CD4-positive, alpha-beta T cell treated with Interleukin-15 for 1 hour (primary cell): ENCODE measurements at places on chromosomes 7 and 10.

DNA sequence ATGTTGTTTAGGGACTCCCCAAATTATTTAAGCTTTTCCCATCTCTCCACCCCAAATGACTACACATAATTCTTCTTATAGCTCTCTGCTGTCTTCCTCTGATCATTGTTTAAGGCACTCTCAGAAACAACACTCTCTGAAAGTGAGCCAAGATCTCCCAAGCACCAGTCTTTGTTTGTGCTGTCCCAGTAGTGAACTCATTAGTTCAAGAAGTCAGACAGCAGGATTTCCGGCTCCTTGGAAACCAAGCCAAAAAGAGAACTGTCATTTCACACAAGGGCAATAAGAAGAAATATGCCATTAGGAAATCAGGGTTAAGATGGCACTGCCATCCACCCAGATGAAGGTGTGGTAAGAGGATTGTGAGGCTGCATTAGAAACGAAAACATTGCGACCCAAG, 83.1 kb downstream of the FZD1 start:
- no peak for DNase-seq

DNA sequence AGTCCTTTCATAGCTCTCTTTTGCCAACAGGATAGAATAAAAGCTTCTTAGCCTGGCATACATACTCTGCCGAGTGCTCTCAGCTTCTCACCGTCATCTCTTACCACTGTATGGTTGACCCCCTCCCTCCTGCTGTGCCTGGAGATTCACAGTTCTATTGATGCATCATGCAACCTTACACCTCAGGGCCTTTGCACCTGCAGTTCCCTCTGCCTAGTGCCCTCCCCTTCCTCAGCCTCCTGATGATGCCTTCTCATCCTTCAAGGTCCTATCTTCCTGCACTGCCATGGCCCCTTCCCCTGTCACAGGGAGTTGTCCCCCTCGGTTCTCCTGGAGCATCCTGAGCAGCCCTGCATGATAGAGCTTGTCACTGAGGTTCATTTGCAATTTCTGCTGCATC, 81.5 kb downstream of the CDH23 start:
- no peak for DNase-seq

- no peak for DNase-seq
Measured at GRCh38 chr7:93884541-93884940, 6.0 kb downstream of the TFPI2 start.

- no peak for DNase-seq
Measured at GRCh38 chr7:83559887-83560286, 89.1 kb downstream of the SEMA3E start.

- DNase-seq, result no peak
Measured at GRCh38 chr10:97169911-97170693, 15.7 kb downstream of the SLIT1 start.

- DNase-seq, result no peak
Measured at GRCh38 chr10:44335330-44336021, 49.4 kb downstream of the CXCL12 start.

DNA sequence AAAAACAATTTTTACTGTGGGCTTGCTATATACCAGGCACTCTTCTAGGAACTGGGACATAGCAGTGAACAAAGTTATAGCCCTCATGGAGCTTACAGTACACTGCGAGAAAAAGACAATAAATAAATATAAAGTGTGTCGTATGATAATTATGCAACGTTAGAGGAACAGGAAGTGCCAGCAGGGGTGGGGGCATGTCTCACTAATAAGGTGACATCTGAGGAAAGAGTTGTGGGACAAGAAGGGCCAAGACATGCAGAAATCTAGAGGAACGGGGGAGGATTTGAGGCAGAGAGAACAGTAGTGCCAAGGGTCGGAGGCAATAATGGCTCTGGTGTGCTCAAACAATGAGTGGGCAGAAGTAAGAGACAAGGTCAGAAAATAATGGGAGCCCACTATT, 52.8 kb downstream of the LMBR1 start:
- no peak for DNase-seq

GRCh38 chr10:109062371-109062770, 860.9 kb downstream of the XPNPEP1 start:
- no peak for DNase-seq

- DNase-seq, result no peak
Measured at GRCh38 chr7:121924269-121925186, 51.6 kb downstream of the PTPRZ1 start.

DNA sequence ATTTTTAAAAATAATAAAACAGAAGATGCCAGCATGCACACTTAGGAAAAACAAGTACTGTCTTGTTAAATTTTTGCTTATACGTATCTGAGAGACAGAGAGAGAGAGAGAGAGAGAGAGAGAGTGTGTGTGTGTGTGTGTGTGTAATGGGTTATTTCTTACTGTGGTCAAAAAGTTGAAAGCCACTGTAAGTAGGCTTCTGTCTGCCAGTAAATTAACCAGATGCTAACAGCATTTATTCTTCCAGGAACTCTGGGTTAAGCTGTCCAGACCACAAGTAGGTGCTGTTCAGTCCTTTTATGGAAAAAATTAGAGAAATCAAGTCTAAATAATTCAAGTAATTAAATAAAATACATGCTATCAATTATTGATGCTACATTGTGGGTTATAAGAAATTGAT, 39.7 kb downstream of the RNF32 start:
- no peak for DNase-seq

GRCh38 chr7:120023494-120024167, 249.3 kb upstream of the KCND2 start:
- DNase-seq, result no peak

- peak; percentile 76 for DNase-seq
Measured at GRCh38 chr10:14604181-14605142, 170.2 kb downstream of the FAM107B start.

DNA sequence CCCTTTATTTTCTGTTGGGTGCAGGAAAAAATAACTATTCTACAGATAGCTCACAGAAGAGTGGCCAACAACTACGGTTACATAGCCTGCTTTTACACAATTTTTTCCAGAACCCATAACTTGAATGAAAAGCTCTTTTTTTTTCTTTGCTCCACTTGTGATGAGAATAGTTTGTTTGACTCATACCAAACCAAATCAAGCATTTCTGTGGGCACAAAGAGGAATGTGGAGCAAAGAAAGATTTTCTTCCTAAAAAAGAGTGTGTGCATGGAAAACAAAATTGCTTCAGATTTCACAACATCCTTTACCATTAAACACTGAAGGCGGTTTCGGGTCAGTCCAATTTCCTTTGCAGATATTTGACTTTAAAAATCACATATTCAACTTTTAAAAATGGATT, 54.8 kb upstream of the RAB11FIP2 start:
- no peak for DNase-seq

DNA sequence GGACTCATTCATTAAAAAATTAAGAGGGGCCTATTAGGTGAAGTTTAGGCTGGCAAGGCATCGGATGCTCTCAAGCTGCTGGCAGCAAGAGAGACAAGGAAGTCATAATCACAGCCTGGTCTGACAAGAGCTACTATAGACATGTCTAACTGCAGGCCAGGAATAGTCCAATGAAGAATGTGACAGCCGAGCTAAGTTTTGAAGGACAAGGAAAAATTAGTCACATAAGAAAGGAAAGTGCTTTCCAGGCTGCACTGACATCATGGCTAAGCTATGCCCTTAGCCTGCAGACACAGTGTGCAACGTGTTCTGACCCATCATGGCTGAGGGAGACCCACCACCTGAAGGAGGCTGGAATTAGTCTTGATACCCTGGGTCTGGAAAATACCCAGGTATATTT, 281.1 kb downstream of the PLXNA4 start:
- no peak for DNase-seq

- no peak for DNase-seq
Measured at GRCh38 chr7:102138676-102139075, 148.0 kb upstream of the SH2B2 start.

DNA sequence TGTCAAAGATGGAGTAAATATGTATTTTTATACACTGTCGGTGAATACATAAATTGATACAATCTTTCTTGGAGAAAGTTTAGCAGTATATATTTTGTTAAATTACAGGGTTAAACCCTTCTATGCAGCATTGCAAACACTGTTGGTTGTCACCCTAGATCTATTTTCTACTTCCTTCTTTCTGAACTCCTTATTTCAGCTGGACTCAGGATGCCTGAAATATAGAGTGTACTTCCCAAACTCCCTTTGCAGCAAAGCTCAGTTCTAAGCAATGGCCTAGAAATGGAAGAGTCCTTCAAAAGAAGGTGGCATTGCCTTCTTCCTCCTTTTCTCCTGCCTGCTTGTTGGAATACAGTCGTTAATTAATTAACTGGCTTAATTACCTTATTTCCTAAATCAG, 20.6 kb downstream of the CUBN start:
- no peak for DNase-seq

DNA sequence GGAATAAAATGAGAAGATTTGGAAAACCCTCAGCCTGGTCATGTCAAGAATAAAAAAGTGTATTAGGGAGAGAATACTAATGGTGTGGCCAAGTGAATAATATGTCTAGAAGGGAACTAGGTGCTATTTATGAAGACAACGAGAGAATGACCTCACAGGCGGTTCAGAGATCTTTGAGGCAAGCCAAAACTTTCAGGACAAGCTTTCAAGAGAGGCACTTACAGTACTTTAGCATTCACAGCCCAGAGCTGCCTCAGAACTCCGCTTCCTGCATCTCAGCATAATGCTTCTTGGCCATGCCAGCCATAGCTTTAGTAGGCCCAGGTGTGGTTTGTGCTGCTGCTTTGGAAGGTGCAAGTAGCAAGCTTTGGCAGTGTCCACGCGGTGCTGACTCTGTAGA, 37.2 kb upstream of the CCDC7 start:
- DNase-seq, result no peak

GRCh38 chr7:13352677-13353076, 636.8 kb downstream of the ETV1 start:
- DNase-seq, result no peak

DNA sequence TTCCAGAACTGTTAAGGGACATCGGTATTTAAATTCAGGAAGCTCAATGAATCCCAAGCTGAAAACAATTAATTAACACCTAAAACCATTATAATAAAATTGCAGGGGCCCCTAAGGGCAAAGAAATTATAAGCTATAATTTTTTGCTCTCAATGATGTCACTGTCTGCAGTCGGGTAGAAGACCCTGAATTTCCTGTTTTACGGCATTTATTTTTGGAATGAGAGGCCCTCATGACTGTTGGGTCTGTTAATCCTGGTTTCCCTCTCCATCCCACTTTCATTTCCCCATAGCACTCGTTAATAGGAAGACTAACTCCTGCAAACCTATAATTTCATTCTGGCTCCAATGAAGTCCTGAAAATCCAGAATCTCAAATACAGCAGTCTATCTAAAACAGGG, 25.8 kb upstream of the GPR37 start:
- DNase-seq, result no peak

DNA sequence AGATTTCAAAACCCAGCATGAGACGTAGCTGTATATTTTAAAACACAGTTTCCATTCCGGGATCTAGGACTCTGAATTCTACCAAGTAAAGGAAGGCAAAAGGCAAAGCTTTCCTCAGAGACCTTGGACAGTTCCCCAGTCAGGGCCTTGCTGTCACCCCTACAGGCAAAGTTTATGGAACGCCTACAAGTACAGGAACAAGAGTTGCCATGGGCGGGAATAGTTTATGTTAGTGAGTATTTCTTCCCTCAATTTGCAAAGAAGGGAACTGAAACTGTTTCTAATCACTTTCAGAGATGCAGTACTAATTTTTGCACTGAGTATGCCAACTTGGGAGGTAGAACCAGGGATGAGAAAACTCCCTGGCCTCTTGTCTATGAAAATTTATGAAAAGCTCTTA, 68.2 kb upstream of the LRGUK start:
- DNase-seq, result no peak
